Activated T-helper 9 cell treated with anti-CD3 and anti-CD28 coated beads, Interleukin-2, amount 50 U/mL, for 16 hours (primary cell): ENCODE measurements at places on chromosomes 4 and X.

GRCh38 chrX:13733506-13733905 lies 914 bp downstream of the TRAPPC2 start:
- DNase-seq: no peak

DNA sequence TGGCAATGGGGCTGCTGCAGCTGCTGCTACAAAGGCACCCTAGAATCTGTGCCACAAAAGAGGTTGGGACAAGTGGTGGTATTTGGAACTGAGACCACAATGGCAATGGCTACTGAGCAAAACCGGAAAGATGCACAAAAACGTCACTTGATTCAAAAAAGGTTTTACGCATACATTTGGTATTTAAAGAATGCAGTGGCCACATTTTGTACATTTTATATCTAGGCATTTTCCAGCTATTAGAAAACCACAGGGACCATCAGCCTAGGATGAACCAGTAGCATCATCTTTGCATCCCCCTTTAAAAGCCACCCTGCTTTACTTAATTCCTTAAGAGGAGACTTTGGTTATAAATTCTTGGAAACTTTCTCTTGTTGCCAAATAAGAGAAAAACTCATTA lies 104.8 kb upstream of the CXCL13 start:
- DNase-seq: no peak

DNA sequence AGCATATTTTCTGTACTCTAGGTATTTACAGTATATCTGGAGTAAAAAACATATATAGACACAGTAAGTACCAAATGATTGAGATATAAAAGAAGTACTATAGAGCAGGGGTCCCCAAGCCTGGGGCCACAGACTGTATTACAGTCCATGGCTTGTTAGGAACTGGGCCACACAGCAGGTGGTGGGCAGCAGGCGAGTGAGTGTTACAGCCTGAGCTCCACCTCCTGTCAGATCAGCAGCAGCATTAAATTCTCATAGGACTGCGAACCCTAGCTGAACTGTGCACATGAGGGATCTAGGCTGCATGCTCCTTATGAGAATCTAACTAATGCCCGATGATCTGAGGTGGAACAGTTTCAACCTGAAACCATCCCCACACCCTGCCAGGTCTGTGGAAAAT lies 300.7 kb downstream of the NR3C2 start:
- no peak for DNase-seq

GRCh38 chr4:78720994-78721677 lies 55.0 kb upstream of the BMP2K start:
- DNase-seq: no peak

GRCh38 chrX:55127692-55128091 lies 38.9 kb downstream of the PAGE2 start:
- no peak for DNase-seq

- DNase-seq: no peak
Observed at GRCh38 chr4:52423967-52424366, 235.1 kb downstream of the USP46 start.

- no peak for DNase-seq
Observed at GRCh38 chr4:151658959-151659600, 101.7 kb downstream of the GATB start.

DNA sequence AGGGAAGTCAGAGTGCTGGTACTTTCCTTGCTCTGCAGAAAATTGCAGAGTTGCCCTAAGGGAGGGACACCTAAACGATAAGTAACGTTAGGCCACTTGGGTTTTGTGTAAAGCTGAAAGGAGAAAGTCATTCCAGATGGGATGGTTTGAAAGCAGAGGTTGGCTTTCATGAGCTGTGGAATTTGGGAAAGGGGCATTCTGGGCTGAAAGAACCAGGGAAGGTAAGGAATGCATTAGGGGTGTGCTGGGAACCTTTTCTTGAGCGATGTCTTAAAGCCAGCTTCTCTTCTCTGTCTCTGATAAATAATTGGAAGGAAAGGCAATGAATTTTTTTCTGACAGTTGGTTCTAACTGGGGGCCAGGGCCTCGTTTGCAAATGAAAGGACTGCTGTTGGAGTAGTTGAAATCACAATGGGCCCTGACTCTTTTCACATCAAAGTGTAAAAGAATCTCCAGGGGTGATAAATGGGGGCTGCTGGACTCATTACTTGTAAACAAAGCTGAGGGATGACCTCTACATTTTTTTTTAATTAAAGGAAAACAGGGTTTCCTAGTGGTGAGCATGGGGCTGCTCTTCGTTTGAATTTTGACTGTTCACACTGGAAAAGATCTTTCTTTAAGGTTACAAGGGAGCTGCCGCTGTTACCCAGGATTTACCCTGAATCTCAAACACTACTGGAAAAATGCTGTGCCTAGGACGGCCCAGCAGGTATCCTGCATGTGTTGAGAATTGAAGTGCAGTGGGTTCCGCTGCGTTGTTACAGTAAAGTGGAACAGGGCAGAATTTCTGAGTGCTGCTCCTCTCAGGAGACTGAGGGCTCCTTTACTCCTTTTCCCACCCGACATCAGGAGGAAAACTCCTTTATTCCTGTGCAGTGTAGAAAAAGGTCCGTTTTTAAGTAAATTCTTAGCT lies 25.0 kb downstream of the AFF1 start:
- DNase-seq: no peak

DNA sequence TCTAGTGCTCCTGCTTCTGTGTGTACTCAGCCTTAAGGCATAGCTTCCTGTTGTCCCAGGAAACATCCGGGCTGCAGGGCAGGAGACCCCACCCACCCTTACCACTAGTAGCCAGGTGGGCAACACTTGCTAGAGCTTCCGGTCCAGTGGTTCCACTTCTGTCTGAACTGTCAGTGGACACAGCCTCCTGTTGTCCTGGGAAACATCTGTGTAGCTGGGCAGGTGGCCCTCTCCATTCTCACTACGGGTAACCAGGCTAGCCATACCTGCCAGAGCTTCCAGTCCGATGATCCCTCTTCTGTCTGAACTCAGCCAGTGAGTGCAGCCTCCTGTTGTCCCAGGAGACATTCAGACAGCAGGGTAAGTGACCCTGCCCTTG lies 372.2 kb downstream of the INPP4B start:
- DNase-seq: no peak

DNA sequence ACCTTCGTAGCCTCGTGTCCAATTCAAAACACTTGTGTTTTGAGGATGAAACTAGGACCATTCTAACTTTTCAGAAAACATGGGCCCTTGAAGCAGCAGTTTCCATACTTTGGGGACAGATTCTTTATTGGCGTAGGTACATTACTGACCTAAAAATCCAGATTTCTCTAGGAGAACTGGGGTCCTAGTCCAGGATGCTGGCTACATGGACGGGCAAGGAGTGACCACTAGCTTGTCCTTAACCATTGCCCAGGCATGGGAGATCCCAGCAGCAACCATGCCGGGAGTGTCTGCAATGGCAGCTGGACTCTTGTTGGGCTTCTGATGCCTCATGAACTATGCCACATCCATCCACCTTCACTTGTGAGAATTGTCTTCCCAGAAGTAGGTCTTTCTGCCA lies 62.2 kb upstream of the WDR1 start:
- DNase-seq: no peak

GRCh38 chr4:119025420-119025819 lies 110.2 kb upstream of the MYOZ2 start:
- no peak for DNase-seq

DNA sequence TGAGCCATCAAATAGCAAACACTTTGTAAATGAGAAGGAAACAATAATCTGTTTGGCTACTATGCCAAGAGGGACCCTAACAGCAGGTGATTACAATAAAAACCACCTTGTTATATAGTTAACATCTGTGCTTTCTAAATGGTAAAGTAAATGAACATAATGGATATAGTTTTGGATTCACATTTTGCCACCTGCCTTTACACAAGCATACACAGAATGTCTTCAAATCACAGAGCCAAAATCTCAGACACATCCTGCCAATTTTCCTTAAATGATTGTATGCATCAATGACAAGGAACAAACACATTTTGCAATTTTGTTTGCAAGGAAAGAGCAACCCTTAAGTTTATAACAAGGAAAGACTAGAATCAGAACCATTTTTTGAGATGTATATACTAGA lies 334.2 kb downstream of the FSTL5 start:
- DNase-seq: no peak

DNA sequence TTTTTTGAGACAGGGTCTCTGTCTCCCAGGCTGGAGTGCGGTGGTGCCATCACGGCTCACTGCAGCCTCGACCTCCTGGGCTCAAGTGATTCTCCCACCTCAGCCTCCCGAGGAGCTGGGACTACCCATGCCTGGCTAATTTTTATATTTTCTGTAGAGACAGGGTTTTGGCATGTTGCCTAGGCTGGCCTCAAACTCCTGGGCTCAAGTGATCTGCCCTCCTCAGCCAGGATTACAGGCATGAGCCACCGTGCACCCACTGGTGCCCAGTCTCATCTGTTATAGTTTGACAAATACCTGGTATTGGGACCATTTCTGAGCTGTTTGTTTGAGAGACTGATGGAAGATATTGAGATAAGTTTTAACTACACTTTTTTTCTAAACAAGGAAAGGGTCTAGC lies 57.5 kb upstream of the SMIM10 start:
- DNase-seq: no peak

GRCh38 chr4:145107126-145107525 lies 9.0 kb downstream of the ABCE1 start:
- DNase-seq: no peak
